ENCODE measurements at places on chromosomes 7 and 10.

- DNase-seq = no peak
Observed at GRCh38 chr10:49593564-49593875, 16.6 kb upstream of the SLC18A3 start.

DNA sequence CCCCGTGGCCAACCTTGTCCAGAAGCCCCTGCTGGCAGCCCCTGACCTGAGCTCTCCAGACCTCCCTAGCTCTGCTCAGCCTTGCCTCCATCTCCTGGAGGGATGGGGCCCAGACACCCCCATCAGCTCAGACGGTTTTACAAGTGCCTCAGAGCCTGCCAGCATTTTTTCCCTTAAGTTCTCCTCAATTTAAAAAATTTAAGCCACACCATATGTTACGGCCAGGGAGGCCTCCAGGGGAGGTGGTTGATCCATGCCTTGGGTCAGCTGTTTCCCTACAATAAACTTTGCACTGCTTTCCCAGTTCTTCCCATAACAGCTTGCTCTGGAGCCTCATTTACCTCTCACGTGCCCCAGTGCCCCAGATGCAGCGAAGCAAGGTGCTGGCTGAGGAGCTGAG lies 143.5 kb downstream of the RGS10 start:
- no peak for DNase-seq

DNA sequence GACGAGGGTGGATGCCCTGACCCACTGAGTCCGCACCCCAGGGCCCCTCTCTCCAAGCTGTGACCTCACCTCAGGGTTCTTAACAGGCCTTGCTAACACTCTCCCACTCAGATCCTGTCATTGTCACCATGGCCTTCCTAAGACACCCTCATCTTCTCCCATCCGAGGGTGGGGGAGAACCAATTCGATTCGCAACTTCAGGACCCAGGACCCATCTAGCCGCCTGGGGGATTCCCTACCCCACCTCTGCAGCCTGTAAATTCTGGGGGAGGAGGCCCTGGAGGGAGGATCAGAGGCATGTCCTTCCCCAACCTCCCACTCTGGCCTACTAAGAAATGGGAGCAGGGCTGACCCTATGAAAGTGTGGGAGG lies 17.4 kb downstream of the TRIM8 start:
- DNase-seq = no peak

- no peak for DNase-seq
Observed at GRCh38 chr10:62560201-62560819, 186.1 kb downstream of the ZNF365 start.

DNA sequence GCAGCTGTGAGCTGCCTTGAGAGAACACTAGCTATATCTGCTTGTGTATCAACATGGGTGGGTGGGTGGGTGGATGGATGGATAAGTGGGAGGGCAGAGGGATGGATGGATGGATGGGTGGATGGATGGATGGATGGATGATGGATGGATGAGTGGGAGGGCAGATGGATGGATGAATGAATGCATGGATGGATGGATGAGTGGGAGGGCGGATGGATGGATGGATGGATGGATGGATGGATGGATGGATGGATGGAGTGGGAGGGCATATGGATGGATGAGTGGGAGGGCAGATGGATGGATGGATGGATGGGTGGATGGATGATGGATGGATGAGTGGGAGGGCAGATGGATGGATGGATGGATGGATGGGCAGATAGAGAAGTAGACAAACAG lies 76.1 kb downstream of the MKI67 start:
- no peak for DNase-seq

DNA sequence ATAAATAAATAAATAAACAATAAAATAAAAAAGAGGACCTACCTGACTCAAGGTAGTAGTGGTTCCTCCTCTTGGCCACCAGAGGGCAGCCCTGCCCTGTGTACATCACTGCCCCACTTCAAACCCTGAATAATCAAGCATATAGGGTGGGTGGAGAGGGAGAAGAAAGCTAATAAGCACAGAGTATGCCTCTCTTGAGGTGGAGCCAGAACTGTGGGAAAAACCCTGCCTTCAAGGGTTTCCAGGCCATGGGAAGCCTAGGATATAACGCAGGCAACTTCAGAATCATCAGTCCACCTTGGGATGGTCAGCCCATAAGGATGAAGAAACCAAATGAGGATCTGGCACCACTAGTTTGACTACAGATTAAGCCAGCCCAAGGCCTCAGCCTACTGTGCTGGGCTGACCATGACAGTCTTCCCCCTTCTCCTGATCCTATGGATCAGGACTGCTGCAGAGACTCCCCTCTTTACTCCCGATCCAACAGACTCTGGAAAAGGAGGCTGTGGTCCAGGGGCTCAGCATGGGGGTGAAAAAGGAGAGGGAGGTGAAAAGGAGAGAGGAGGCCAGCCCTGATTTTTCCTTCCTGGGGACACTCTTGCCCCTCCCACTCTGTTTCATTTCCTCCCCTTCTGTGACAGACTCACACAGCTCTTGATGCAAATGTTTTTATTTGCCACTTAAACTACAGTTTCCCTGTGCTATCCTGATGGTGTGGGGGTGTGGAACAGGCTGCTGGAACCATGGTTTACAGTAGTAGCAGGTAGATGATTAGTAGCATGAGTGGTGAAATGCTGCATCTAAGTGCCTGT lies 10.1 kb downstream of the AVPI1 start:
- peak; percentile 10 for DNase-seq

DNA sequence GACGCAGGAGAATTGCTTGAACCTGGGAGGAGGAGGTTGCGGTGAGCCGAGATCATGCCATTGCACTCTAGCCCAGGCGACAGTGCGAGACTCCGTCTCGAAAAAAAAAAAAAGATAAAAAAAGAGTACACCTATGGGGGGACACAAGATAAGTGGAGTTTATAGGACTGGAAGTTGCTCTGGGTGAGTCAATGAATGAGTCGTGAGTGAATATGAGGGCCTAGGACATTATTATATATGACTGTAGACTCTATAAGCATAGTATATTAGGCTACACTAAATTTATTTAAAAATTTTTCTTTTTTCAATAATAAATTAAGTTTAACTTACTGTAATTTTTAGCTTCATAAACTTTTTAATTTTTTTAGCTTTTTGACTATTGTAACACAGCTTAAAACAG lies 19.4 kb upstream of the SGCE start:
- DNase-seq = no peak

DNA sequence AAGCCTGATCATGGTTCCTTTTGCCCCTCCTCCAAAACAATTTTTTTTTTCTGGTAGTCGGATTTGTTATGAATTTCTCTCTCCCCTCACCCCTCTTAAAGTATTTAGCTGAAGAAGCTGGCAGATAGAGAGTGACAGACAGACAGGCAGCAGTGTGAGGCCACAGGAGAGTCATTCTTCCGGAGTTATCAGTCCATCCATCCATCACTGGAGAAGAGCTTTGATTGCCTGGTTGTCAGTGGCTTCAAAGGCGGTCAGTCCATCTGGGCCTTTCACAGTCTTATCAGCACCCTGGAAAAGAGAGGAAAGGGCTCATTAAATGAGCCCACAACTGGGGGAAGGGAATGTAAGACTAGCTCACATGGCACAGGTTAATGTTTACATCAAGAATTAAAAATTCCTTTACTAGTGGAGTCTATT lies 47.4 kb downstream of the MTPN start:
- DNase-seq = no peak

GRCh38 chr10:31705136-31705535 lies 223.5 kb downstream of the ARHGAP12 start:
- DNase-seq = no peak

DNA sequence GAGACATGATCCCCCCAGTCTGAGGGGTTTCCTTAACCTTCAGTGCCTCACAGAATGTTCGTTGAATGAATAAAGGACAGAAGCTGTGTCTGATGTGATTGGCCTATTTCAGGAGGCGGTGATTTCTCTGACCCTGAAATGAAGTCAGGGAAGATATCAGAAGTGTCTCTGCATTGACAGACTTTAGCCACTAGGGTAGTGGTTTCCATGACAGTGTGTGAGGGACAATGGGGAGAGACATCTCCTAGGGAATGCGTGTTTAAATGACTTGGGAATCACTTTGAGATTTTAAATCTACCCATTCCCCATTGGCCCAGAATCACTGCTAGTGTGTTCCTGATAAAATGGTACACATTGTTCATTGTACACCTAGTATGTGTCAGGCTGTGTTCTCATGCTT lies 132.0 kb downstream of the CFAP58 start:
- DNase-seq = no peak

DNA sequence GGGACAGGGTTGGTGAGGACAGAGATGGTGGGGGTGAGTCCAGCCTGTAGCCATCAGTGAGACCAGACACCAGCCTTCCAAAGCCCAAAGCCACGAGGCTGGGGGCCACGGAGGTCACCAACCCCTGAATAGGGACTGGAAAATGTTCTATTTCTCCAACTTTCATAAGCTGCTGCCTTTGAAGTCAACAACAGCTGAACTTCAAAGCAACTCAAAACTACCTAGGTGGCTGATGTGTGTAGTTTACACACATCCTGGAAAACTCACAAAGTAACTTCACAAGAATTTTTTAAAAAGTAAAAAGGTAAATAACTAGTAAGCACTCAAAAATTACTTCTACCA lies 88.8 kb downstream of the CHST15 start:
- DNase-seq = no peak

DNA sequence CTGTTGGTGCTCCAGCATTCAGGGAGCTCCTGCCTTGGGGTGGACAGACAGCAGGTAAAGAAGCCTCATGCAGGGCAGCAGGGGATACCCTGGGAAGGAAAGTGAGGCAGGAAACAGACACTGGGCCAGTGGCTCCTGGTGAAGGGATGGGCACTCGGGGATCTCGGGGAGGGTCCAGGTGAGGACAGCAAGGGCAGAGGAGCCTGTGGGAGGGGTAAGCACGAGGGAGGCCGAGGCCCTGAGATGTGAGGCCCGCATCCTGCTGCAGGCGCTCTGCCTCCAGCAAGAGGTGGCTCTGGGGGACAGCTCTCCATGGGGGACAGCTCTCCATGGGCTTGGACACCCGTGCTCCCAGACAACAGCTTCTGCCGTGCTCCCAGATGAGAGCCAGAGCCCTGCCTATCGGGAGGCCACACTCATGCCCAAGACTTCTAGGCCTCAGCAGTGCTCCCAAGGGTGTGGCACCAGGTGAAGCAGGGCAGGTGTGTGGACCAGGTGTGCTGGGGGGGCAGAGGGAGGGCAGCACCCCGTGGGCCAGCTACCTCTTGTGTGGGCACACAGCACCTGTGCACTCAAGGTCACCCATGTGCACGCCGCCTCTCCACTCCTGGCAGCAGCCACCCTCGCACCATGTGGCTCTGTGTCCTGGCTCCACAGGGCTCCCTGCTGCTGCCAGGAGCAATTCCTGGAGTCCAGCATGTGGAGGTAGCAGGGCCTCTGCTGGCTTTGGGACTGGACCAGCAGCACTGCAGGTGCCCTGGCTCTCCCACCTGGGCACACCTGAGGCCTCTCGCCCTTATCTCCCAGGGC lies 93.6 kb upstream of the INSIG1 start:
- DNase-seq = no peak

GRCh38 chr7:51025668-51026067 lies 243.0 kb upstream of the GRB10 start:
- DNase-seq = no peak

DNA sequence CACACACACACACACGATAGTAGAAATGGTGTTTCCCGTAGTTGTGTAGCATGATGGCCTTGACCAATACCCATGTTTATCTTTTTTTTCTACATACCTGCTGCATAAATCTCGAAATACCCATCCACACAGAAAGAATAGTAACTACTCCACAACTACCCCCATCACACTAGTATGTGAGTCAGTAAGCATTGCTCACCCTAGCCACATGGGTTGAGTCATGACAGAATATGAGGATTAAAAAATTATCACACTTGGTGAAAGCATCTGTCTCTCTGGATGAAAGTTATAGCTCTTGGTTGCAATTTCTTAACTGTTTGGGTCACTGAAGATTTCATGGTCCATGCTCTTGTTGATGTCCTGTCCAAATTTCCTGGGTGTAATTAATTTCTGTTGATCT lies 103.4 kb upstream of the MDFIC start:
- DNase-seq = no peak

GRCh38 chr10:49478819-49479218 lies 60.1 kb downstream of the ERCC6 start:
- no peak for DNase-seq

DNA sequence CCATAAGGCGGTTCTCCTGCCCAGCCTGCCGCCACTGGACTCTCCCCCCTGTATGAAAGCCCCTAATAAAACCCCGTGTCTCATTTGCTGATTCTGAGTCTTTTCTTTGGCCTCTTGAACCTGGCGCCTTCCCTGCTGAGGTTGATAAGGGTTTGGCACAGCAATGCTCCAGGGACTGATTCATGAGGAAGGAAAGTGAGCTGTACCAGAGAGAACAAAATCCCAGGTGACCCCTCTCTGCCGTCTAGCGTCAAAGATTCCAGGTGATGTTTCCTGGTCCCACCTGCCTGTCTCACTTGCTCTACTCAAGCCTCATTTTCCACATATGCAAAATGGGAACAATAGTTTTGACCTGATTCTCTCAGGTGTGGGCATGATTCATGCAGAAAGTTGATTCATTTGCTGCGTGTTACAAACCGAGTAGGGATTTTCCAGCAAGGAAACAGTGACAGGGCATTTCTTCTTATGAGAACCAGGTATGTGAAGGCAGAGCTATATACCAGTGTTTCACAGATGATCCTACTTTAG lies 730.6 kb upstream of the IGFBP3 start:
- DNase-seq = no peak

GRCh38 chr7:115851291-115851690 lies 179.3 kb downstream of the TFEC start:
- peak; percentile 72 for DNase-seq

DNA sequence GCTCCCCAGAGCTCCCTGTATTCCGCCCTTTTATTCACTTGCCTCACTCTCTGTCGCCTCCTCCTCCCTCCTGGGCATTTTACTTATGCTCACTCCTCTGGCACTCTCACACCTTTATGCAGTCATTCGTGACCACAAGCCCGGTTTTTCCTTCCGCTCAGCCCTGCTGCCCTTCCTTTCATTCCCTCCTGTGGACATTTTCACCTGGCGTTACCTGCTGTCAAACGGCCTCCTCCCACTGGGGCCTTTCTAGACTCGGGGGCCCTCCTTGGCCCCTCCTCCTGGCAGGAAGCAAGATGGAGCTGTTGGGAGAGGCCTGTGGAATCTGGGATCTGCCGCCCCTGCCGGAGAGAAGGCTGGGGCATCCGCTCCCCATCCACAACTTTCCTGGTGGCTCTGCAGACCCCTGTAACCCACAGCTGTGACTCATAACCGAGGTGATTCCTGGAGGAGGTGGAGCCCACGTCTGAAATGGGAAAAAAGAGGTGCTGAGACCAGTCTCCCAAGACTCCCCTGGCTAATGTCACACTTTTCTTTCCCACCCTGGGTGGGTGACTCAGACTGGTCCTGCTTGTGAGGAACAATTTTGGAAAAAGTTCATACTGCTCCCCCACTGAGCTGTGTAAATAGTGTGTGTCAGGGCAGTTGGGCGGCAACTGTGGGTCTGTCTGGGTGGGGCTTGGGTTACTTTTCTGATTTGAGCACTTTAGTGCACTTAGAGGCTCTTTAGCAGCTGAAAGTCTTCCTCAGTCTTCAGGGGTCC lies 1.2 kb downstream of the VCL start:
- peak; percentile 41 for DNase-seq

DNA sequence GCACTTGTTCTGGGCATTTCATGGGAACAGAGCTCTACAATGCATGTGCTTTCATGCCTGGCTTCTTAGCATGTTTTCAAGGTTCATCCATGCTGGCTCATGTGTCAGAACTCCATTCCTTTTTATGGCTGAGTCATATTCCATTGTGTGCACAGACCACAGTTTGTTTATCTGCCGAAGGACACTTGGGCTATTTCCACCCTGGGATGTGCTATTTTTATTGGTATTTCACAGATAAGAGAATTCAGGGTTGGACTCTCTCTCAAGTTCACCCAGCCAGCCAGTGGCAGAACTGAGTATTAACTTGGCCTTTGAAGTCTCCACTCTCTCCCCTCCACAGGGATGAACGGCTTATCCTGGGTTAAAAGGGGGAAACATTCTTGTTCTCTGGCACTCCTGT lies 190.7 kb upstream of the GPR26 start:
- no peak for DNase-seq
